ENCODE measurements at places on chromosomes 2 and 18. TPM values are rescaled to one million over a fixed set of nuclear protein-coding genes. Genes with fewer than 3 reads are reported as not detected.

INHBB gene
- total RNA-seq, result 0.12 TPM

GLS gene
- 129 TPM for total RNA-seq

HNRNPA3 gene
- 26.3 TPM for total RNA-seq

FHL2 gene
- total RNA-seq, result 126 TPM

FAM161A gene
- total RNA-seq, result 1.8 TPM

TTR gene
- total RNA-seq, result not detected

GBX2 gene
- total RNA-seq, result not detected

APLF gene
- 3.6 TPM for total RNA-seq

TRAPPC12 gene
- 72.4 TPM for total RNA-seq

HK2 gene
- 47.7 TPM for total RNA-seq

UGT1A10 gene
- not detected for total RNA-seq

CAPN14 gene
- 0.12 TPM for total RNA-seq

CYBRD1 gene
- 250 TPM for total RNA-seq

TACR1 gene
- total RNA-seq, result not detected

IL36G gene
- total RNA-seq, result not detected

ERBB4 gene
- total RNA-seq, result 7.7 TPM

NGEF gene
- 14.9 TPM for total RNA-seq

MATN3 gene
- 0.26 TPM for total RNA-seq

PDCD1 gene
- total RNA-seq, result not detected

SLC19A3 gene
- total RNA-seq, result 0.40 TPM

LRATD1 gene
- 0.26 TPM for total RNA-seq

MYO1B gene
- 165 TPM for total RNA-seq

GLI2 gene
- 2.9 TPM for total RNA-seq

TRABD2A gene
- total RNA-seq, result 0.66 TPM

OBSL1 gene
- 43.8 TPM for total RNA-seq

GALNT3 gene
- total RNA-seq, result 2.0 TPM

EFEMP1 gene
- total RNA-seq, result 1,165 TPM

HOXD8 gene
- 0.06 TPM for total RNA-seq

COL3A1 gene
- 1,561 TPM for total RNA-seq

FAM110C gene
- total RNA-seq, result under 0.01 TPM

IL18R1 gene
- total RNA-seq, result 0.75 TPM

BBS5 gene
- 5.7 TPM for total RNA-seq

SH3BP4 gene
- total RNA-seq, result 16.6 TPM

RBKS gene
- total RNA-seq, result 2.3 TPM

ATP6V1B1 gene
- 1.3 TPM for total RNA-seq

SERPINB7 gene
- total RNA-seq, result not detected

ARHGAP28 gene
- 5.1 TPM for total RNA-seq

MDH1B gene
- 1.7 TPM for total RNA-seq

PLEK gene
- 0.13 TPM for total RNA-seq

POMC gene
- total RNA-seq, result 1.3 TPM

PLCD4 gene
- total RNA-seq, result 4.0 TPM

SCYGR1 gene
- total RNA-seq, result not detected

ADCYAP1 gene
- 0.53 TPM for total RNA-seq

PRKCE gene
- total RNA-seq, result 10.8 TPM

FBXO15 gene
- total RNA-seq, result 0.26 TPM

TLX2 gene
- 0.06 TPM for total RNA-seq

PAX3 gene
- total RNA-seq, result not detected

MEP1B gene
- total RNA-seq, result not detected

SOWAHC gene
- 18.4 TPM for total RNA-seq

NT5DC4 gene
- not detected for total RNA-seq

C1QL2 gene
- not detected for total RNA-seq

MBP gene
- total RNA-seq, result 20.5 TPM

POLR1A gene
- 12.3 TPM for total RNA-seq

KCNG2 gene
- not detected for total RNA-seq

SPC25 gene
- total RNA-seq, result 3.9 TPM

TUBA3E gene
- total RNA-seq, result not detected
